SK-N-SH (cell line): ENCODE measurements at places on chromosomes 2 and 18. TPM values are rescaled to one million over a fixed set of nuclear protein-coding genes. Genes with fewer than 3 reads are reported as not detected.
A peak's percentile ranks its signal among the peaks of the same experiment; 100 is the strongest.

DNA sequence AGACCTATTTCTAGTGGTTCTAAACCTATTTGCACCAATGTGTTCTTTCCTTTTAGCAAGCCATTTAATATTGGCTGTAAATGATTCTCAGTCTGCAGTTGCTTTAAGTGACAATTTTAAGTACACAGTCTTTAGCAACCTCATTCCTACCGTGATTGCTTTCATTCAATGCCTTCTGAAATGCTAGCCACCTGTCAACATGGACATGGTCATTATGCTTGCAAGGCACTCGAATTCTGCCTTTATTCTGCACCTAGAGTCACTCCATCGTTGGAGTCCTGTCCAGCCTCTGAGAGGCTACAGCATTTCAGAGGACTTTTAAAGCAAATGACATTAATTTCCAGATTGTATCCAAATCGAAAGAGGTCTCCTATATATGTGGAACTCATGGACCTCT is 115.1 kb downstream of the IRS1 start:
- H3K27ac ChIP-seq, result no peak overlapping the region
- no peaks in the 10 kb centered on the region for H3K27me3 ChIP-seq
- H3K36me3 ChIP-seq, result no peaks in the 10 kb centered on the region
- peaks cover 8% of the 10 kb centered on the region; the same call in 1 of the 2 replicates for H3K4me1 ChIP-seq
- DNase-seq, result no peak

DNA sequence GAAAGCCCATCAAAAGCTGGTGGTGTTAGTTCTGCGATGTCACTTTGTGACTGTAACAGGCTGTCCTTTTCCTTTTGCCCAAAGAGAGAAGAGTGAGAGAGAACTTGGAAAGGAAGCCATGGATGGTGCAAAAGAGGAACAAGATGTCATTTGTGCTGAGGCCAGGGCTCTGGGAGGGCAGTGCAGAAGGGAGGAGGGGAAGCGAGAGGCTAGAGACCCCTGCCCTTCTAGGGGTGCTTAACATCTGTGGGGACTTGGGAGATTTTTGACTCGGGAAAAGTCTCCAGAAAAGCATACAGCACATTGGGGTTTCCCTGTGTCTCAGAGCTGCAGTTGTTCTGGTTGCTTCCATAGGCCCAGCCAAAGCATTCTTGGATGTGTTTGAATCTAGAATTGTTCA is 49.6 kb downstream of the ZBTB7C start:
- DNase-seq, result no peak
- peaks cover 22% of the 10 kb centered on the region; the same call in 1 of the 2 replicates for H3K27me3 ChIP-seq
- H3K27ac ChIP-seq, result no peak overlapping the region
- no peaks in the 10 kb centered on the region for H3K36me3 ChIP-seq

DNA sequence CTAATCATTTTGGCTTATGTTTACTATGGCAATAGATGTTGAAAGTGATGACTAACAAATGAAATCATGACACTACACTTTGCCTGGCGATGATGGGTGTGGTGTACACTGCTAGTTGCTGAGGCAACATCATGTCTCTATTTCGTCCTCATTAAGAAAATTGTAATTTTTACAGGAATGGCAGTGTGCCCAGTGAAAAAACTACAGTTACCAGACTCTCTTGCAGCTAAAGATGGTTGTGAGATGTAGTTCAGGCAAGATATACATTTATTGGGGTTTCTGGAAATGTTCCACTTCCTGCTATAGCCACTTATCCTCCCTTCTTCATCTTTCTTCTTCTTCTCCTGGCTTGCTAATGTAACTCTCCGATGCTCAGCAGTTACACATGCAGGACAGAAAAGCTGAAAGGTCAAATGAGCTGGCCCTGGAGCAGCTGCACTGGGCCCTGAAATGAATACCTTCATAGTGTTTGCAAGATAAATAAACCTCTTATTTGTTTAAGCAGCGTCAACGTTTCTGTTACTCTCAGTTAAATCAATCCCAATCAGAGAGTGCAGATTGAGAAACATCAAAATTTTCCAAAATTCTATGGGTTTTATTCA is 46.0 kb downstream of the SOCS6 start:
- no peaks in the 10 kb centered on the region for H3K27me3 ChIP-seq
- no peak overlapping the region for H3K27ac ChIP-seq
- no peak overlapping the region for H3K4me3 ChIP-seq
- DNase-seq, result no peak

DNA sequence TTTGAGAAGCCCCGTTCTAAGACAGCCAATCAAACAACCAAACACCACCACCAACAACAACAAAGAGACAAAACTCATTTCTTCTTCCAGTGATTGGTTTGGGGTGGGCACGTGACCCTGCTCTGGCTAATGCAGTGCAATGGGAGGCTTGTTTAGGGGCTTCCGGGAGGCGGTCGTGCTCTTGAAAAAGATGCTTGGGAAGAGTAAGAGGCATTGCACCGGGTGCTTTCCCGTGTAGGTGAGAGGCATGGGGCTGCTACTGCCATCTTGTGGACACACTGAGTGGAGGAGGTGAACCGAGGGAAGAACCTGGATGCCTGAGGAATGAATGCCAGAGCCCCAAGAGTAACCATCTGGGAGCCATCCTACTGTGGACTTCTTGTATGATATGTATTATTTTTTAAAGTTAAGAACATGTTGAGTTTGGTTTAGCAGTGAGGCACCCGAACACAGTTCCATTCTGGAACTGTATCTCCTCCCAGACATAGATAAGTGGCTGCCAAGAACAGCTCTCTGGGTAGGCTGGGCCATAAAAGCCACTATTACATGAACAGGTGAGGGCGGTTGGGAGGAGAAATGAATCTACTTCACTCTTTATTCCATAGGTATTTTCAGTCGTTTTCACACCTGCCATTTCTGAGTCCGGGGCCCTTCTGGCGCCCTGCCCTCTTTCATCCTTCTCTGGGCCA is 19.1 kb upstream of the ARHGAP25 start:
- no peaks in the 10 kb centered on the region for H3K36me3 ChIP-seq
- no peak overlapping the region for H3K27ac ChIP-seq
- no peak overlapping the region; the same call in 1 of the 2 replicates for H3K4me3 ChIP-seq

GRCh38 chr2:109211315-109211714 is 82.3 kb downstream of the SH3RF3 start:
- DNase-seq, result no peak
- no peaks in the 10 kb centered on the region for H3K36me3 ChIP-seq
- peaks cover 29% of the 10 kb centered on the region; the same call in 1 of the 2 replicates for H3K4me1 ChIP-seq
- H3K27me3 ChIP-seq, result no peaks in the 10 kb centered on the region
- H3K4me3 ChIP-seq, result no peak overlapping the region

DNA sequence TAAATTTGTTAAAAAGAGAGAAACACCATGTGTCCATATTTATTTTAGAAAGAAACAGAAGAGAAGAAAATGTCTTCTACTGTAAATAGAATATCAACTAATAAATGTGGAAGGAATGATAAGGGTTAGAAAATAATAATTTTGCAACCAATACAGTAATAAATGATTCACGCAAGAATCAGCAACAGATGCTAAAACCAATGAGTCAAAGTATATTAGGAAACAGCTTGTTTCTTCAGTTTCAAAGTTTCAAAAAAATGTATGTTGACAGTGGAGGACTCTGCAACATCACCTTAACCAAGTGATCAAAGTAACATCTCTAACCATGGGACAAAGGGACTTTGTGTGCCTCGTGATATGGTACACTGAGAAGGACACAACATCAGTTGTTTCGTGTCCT is 147.0 kb downstream of the TWIST2 start:
- H3K27ac ChIP-seq, result no peak overlapping the region
- DNase-seq, result no peak
- no peaks in the 10 kb centered on the region for H3K36me3 ChIP-seq
- no peaks in the 10 kb centered on the region for H3K27me3 ChIP-seq

- no peaks in the 10 kb centered on the region for H3K36me3 ChIP-seq
- H3K27ac ChIP-seq, result no peak overlapping the region
- H3K4me3 ChIP-seq, result no peak overlapping the region
- DNase-seq, result peak; percentile 27
- peaks cover 61% of the 10 kb centered on the region for H3K27me3 ChIP-seq
Observed at GRCh38 chr2:113277474-113278072, 1.1 kb downstream of the PAX8 start.

- H3K4me1 ChIP-seq, result no peaks in the 10 kb centered on the region
- no peaks in the 10 kb centered on the region; the same call in 1 of the 2 replicates for H3K27me3 ChIP-seq
- H3K27ac ChIP-seq, result no peak overlapping the region
- no peaks in the 10 kb centered on the region for H3K36me3 ChIP-seq
- H3K4me3 ChIP-seq, result no peak overlapping the region
- DNase-seq, result no peak
Observed at GRCh38 chr2:19609266-19609665, 250.8 kb upstream of the OSR1 start.

DNA sequence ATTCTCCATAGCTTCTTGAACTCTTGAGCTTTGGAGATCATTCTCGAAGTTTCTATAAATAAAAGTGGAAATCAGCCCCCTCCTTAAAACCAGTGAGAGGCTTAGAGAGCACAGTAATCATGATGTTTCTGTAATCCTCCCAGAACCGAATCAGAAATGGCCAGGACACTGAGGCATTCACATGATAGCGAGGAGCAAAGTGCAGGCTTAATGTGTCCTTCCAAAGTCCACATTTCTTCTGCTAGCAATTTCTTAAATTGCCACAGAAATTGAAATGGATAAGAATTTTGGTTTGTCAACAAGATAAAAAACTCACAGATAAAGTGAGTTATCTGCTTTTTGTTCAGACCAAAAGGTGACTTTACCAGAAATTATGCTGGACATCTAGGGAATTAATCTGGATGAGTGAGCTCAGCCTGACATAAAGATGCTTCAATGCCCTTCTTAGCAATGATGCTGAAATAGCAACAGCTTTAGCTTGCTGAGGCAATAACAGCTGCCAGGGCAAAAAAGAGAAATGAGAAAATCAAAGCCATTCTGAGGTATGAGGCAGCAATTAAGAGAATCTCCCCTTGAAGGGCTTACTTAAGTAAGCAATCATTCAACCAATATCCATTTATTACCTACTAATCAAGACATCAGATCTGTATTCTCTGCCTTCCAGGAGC is 82.4 kb upstream of the PHLPP1 start:
- H3K4me1 ChIP-seq, result no peaks in the 10 kb centered on the region
- no peak overlapping the region for H3K4me3 ChIP-seq
- no peak overlapping the region for H3K27ac ChIP-seq
- no peaks in the 10 kb centered on the region for H3K36me3 ChIP-seq
- no peak for DNase-seq

GRCh38 chr2:176099159-176099727 is 352 bp upstream of the HOXD12 start:
- no peak overlapping the region for H3K4me3 ChIP-seq
- no peak for DNase-seq
- H3K4me1 ChIP-seq, result peaks cover 20% of the 10 kb centered on the region
- H3K27me3 ChIP-seq, result peaks cover 97% of the 10 kb centered on the region
- H3K36me3 ChIP-seq, result no peaks in the 10 kb centered on the region

Gene PLCD4
- polyA plus RNA-seq, result 8.5 and 11.0 TPM in 2 replicates

Gene DSG2
- not detected in 2 replicates for polyA plus RNA-seq

Gene INHA
- 1.2 and 1.6 TPM in 2 replicates for polyA plus RNA-seq

Gene SP140
- polyA plus RNA-seq, result 0.71 and 0.75 TPM in 2 replicates

Gene CYP27C1
- 0.03 TPM in 1 of 2 replicates, not detected in the other for polyA plus RNA-seq

Gene DLGAP1
- not detected in 2 replicates for polyA plus RNA-seq

Gene EHBP1
- polyA plus RNA-seq, result 62.7 and 64.9 TPM in 2 replicates
